ENCODE measurements at places on chromosomes 12 and 14.

- no peak for DNase-seq
Measured at GRCh38 chr12:1810201-1810930, 10.0 kb upstream of the LRTM2 start.

DNA sequence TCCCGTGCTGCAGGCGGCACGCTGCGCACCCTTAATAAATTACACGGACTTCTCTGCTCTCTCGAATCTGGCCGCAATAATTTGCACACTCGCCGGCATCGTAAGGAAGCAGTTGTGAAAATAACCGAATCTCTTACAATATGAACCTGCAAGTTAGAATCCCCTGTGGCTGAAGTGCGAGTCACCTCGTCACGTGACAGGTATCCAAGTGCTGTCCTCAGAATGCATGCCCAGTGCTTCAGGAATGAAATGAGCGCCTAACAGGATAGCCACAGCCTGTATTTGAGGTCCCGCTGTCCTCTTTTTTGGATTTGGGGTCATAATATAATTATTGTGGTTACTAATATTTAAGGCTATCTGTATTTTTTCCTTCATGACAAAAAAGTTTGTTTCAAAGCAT lies 82.0 kb downstream of the VWF start:
- DNase-seq = no peak

GRCh38 chr12:30211743-30212142 lies 428.0 kb upstream of the TMTC1 start:
- no peak for DNase-seq

GRCh38 chr12:26396402-26396801 lies 201.0 kb downstream of the SSPN start:
- DNase-seq = no peak

DNA sequence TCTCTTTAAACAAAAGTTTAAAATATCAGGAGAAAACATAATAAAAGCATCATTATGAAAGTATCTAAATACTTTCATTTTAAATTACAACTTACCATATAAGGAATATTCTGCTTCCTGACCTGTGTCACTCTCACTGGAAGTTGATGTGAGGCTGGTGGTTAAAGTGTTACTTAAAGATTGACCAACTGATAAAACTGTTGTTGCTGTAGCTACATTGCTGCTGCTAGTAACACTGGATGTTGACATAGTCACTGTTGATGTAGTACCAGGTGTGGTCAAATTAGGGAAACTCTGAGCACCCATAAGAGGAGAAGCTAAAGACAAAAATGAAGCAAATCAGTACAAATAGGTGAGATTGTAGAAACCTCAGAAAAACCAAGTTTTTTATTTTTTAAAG lies 79.9 kb downstream of the HECTD1 start:
- no peak for DNase-seq

DNA sequence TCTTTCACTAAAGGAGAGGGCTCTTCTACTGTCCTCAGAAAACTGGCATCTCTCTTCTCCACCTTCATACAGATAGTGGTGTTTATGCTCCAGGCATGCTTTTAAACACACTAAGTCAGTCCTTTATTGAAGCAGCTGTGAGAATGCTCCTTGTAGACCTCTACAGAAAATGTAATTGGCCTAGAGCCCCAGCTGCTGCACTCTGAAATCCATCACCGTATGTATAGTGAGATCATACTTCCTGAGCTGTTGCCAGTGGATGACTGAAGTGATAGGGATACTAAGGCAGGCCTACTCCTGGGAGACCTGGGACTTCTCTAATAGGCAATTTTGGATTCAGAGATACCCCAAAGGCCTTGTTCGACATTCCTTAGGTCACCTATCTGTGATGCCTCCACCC lies 535.4 kb downstream of the RPS29 start:
- DNase-seq = no peak

GRCh38 chr14:59371771-59372170 lies 93.4 kb downstream of the GPR135 start:
- DNase-seq = no peak

GRCh38 chr14:47606566-47606965 lies 68.8 kb downstream of the MDGA2 start:
- DNase-seq = no peak
